ENCODE measurements at places on chromosomes 2 and 18.

GRCh38 chr2:164824872-164825271 is 16.8 kb downstream of the COBLL1 start:
- no peak for DNase-seq

GRCh38 chr2:8431446-8432125 is 250.3 kb upstream of the ID2 start:
- DNase-seq = no peak

GRCh38 chr2:95514718-95515117 is 30.2 kb upstream of the TRIM43B start:
- DNase-seq = no peak

DNA sequence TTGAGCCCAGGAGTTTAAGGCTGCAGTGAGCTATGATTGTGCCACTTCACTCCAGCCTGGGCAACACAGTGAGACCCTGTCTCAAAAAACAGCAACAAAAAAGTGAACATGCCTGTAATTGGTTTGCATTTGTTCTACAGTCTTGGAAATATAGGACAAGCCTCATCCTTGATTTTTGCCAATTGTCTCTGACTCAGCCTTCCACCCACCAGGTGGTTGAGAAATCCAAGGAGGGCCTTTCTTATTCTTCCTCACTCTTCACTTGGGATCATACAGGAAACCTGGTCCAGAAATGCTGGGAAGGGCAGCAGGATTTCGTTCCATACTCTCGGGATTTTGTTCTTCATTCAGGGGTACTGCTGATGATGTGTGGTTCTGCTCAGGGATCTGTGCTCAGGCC is 94.6 kb downstream of the CDC42EP3 start:
- DNase-seq = peak; percentile 40

DNA sequence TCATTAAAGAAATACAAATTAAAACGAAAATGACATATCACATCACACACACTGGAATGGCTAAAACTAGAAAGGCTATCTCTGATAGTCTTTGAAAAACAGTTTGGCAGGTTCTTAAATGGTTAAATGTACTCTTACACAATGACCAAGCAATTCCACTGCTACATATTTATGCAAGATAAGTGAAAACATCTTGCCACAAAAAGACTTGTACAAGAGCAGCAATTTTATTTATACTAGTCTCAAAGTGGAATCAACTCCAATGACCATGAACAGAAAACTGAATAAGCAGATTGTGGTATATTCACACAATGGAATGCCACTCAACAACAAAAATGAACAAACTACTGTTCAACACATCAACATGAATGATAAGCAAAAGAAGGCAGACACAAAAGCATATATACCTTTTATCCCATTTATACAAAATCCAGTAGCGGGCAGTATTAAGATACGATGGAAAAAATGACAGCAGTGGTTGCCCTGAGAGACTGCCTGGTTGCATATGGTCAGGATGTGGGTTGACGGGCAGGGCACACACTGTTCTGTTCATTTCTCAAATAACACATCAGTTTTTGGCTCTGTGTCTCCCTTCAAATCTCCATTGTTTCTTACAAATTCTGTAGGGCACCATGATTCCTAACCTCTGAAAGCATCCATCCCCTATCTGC is 25.4 kb downstream of the SP100 start:
- peak; percentile 36 for DNase-seq

GRCh38 chr2:9939587-9940485 is 11.7 kb upstream of the GRHL1 start:
- DNase-seq = no peak

DNA sequence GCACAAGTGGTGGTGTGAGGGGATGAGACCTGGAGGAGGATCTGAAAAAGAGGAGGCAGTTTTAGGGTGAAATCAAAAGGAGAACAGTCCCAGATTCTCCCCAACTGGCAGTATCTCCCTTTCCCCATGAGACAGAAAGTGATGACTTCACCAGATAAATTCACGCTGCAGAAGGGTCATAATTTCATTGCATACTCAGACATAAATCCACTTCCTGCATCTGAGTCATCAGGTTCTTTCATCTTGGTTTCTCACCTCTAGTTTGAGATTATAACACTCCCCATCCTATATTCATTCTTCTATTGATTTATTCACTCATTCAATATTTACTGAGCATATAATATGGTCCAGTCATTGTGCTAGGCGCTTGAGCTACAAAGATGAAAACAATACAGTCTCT is 64.7 kb downstream of the CCDC148 start:
- DNase-seq = peak; percentile 1

GRCh38 chr2:106165561-106165960 is 28.5 kb downstream of the UXS1 start:
- no peak for DNase-seq

DNA sequence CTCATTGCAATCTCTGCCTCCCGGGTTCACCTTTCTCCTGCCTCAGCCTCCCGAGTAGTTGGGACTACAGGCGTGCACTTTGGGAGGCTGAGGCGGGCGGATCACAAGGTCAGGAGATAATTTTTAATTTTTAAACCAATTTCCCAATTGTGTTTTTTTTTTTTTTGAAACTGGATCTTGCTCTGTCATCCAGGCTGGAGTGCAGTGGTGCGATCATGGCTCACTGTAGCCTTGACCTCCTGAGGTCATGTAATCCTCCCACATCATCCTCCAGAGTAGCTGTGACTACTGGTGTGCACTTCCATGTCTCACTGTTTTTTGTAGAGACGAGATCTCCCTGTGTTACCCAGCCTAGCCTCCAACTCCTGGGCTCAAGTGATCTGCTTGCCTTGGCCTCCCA is 49.3 kb downstream of the GLS start:
- peak; percentile 16 for DNase-seq

GRCh38 chr18:8783335-8783993 is 78.1 kb downstream of the MTCL1 start:
- no peak for DNase-seq

Data from inflammatory macrophage treated with lipopolysaccharide for 4 hours (primary cell).